Stimulated activated CD4-positive, alpha-beta T cell treated with anti-CD3 and anti-CD28 coated beads, Interleukin-1b, Interleukin-23, amount 100 ng/mL, for 1 hour (primary cell): ENCODE measurements at places on chromosomes 7 and 10.

- DNase-seq, result no peak
Measured at GRCh38 chr10:70367195-70367796, 15.1 kb downstream of the LRRC20 start.

- no peak for DNase-seq
Measured at GRCh38 chr7:104048055-104048454, 58.6 kb upstream of the RELN start.

GRCh38 chr7:157122800-157123495 lies 15.8 kb upstream of the UBE3C start:
- DNase-seq, result no peak

DNA sequence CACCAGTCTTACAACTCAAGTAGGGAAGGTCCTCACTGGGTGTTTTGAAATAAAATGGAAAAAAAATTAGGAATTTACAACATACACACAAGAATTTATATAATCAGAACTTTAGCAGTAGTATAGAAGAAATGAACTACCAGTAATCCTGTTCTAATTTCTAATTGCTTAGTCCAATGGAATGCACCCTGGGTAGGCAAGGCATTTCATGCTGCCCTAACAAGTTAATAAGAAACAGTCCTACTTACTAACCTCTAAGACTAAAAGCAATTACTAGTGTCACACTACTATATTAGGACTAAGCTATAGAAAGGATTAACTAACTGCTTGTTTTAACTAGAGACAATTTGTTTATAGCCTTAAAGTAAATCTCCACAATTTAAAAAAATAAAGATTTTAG lies 158.1 kb downstream of the BTAF1 start:
- no peak for DNase-seq

- DNase-seq, result no peak
Measured at GRCh38 chr7:119465798-119466305, 807.1 kb upstream of the KCND2 start.

- no peak for DNase-seq
Measured at GRCh38 chr10:48507933-48508790, 96.7 kb downstream of the ARHGAP22 start.

- no peak for DNase-seq
Measured at GRCh38 chr10:129770286-129770685, 193.8 kb downstream of the EBF3 start.

- no peak for DNase-seq
Measured at GRCh38 chr7:25879799-25880198, 272.2 kb upstream of the NFE2L3 start.

DNA sequence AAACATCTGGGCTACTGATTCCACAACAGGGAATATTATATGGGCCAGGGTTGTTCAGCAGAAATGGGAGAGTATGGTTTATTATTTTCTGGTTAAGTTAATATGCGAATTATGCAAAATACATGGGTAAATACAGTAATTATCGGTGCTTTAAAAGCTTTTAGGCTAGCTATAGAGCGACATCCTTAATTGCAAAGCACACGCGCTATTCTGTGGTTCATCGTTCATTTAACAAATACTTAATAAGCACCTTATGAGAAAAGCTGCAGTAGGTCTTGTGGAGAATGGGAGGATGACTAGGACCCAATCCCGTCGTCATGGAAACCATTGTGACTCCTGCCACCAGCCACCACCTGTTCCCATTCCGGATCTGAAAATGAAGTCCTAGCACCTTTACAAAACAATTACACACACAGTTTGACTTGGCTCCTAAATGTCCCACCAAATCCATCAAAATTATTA lies 623 bp upstream of the CEP41 start:
- DNase-seq, result no peak

- DNase-seq, result no peak
Measured at GRCh38 chr10:114957673-114958072, 19.7 kb downstream of the TRUB1 start.

DNA sequence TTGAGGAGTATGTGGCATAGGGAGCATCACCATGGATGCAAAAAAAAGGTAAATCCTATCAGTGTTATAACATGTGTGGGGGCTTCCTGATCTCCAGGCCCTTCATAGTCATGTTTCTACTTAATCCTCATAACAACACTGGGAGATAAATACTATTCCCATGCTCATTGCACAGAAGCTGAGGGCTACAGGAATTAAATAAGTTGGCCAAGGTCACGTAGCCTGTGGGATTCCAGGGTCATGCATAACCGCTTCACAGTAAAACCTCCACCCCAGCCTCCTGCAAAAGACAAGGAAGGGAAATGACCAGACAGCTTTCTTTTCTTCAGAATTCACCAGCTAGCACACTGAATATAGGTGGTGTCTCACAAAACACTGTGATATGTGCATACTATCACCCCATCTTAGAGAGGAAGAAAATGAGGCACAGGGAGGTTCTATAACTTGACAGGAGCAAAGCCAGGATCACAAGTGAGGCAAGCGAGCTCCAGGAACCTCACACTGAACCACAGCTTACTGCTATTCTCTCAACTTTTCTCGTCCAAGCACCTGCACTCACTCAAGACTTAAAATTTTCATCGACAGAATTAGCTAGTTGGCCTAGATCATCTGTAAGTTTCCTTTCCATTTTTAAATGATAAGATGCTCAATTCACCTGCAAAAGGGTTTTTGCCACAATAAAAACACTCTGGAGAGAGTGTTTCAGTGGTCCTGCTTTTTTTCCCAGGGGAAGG lies 13.4 kb downstream of the JAZF1 start:
- DNase-seq, result no peak

DNA sequence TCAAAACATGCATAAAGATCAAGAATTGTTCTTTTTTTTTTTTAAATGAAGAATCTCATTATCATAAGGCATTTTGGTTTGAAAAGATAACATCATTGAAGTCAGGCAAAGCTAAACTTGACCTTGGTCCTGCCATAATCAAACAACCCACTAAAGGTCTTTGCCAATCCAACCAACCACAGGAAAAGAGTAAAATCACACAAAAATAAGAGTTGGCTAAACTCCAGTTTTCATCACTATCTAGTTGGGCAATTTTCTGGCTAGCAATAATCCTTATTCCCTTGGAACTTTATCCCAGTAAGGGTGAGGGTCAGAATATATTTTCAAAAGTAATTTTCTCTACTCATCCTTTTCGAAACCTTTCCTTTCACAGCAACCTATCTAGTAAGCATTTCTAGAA lies 62.4 kb downstream of the HIBADH start:
- no peak for DNase-seq

GRCh38 chr7:44689427-44689826 lies 59.2 kb upstream of the ZMIZ2 start:
- no peak for DNase-seq

- no peak for DNase-seq
Measured at GRCh38 chr10:24340883-24341282, 131.9 kb downstream of the KIAA1217 start.

DNA sequence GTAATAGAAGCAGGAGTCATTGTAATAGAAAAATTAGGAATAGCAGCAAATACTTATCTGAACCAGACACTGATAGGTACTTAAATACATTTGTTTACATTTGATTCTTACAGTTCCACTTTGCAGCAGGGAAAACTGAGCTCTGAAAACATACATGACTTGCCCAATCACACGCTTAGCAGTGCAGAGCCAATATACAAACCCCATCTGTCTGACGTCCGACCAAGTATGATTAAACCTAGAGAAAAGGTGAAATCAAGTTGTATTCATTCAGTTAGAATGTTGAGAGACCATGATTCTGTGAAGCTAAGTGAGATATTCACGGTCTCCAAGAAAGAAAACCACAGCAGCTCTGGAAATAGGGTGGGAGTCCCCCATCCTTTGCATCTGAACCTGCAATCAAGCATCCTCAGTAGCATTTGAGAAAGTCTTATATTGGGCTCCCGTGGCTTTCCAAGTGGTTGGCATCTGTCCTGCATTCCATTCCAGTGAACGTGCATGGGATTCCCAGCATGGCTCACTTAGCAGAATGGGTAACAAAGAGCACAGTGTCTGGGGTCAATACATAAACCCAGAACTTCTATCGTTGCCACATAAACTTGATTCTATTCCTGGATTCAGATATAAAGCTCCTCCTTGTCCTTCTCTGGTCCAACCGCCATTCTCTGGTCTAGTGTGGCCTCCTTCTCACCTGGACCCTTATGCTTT lies 148.7 kb upstream of the RSU1 start:
- no peak for DNase-seq

- DNase-seq, result no peak
Measured at GRCh38 chr7:115068220-115068619, 146.3 kb downstream of the MDFIC start.

DNA sequence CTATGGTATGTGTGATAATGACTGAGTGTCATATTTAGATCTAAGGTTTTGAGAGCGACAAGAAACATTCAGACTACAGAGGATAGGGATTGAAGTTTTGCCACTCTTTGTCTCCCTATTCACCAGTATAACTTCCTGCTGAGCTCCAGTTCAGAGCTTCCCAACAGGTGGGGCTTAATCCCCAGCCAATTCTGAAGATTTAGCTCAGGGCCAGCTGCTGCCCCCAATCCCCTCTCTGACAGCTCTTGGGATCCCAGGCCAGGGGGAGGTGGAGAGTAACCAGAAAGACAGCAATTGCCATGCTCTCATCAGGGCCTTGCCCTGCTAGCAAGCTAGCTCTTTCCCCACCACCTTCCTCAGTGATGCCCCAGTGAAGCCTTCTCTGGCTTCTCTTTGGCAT lies 57.8 kb downstream of the TRIL start:
- no peak for DNase-seq

GRCh38 chr7:118057404-118057803 lies 126.6 kb upstream of the LSM8 start:
- DNase-seq, result no peak
